ENCODE measurements at places on chromosomes 3 and 15.

GRCh38 chr3:122395582-122395981, 11.6 kb downstream of the FAM162A start:
- DNase-seq, result no peak

DNA sequence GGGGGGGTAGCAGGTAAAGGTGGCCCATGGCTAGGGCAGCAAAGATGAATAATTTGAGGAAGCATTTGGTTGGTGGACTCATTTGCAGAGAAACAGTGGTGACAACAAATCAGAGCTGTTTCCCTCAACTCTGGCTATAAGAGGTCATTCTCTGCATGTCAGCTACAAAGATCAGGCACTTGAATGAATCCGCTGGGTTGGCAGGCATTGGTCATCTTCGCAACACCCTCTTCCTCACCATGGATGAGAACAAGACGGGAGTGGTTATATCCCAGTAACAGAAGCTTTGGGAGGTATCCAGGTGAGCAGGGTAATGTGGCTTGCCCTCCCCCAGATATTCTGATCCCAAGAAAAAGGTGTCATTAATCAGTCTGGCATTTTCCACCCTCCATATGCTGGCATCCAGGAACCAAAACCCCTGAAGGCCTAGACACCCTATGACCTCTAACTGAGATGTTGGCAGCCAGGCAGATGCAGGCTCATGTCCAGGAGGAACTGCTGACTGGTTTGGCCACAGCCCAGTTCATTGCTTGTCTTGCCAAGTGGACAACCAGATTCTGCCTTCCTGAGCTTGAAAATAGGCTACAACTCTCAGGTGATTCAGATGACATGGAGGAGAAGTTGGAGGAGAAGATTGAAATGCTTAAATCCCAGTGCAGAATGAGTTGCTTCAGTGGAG, 108.9 kb upstream of the TRIM42 start:
- no peak for DNase-seq

- no peak for DNase-seq
These were observed 826.8 kb upstream of the CFAP20DC start for GRCh38 chr3:59876533-59877062.

DNA sequence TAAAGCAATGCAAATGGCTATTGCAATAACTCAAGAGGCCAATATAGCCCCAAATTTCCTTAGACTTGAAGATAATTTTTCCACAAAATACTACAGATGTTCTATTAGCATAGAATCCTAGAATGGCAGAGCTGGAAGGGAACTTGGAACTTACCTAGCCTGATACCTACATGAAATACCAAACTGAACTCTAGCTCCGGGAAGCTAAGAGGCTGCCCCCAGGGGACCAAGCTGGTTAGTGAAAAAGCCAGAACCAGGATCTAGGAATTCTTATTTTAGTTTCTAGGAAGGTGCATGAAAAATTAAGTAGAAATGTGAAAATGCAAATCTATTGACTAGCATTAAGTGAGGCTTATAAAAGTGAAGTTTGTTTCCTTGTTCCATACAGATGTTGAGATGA, 256.0 kb upstream of the CBLB start:
- no peak for DNase-seq

GRCh38 chr15:35271371-35272043, 186.4 kb upstream of the NANOGP8 start:
- no peak for DNase-seq

DNA sequence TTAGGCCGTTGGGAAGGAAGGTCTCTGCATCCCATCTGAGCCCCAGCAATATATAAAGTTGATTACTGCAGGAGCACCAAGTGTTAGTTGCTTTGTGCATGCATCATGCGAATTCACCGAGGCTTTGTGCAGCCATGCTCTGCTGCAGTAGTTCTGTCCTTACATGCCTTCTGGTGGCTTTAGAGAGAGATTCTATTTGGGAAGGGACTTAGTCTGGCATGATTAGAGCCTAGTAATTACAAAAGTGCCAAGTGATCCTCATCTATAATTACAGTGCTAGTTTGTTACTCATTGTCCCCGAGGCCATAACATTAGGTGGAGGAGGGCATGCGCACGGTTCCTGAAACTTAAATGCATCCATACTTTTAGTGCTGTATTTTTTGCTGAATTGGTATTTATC, 353.6 kb downstream of the CNTN4 start:
- no peak for DNase-seq

- DNase-seq, result no peak
These were observed 1061.5 kb downstream of the ROBO2 start for GRCh38 chr3:78101384-78101783.

GRCh38 chr3:16334909-16335308, 69.9 kb downstream of the OXNAD1 start:
- DNase-seq, result no peak
